NCI-H2081 (cell line): ENCODE measurements at places on chromosomes 4 and X.

GRCh38 chrX:129845616-129846190, 2.0 kb upstream of the ZDHHC9 start:
- no peak for DNase-seq

DNA sequence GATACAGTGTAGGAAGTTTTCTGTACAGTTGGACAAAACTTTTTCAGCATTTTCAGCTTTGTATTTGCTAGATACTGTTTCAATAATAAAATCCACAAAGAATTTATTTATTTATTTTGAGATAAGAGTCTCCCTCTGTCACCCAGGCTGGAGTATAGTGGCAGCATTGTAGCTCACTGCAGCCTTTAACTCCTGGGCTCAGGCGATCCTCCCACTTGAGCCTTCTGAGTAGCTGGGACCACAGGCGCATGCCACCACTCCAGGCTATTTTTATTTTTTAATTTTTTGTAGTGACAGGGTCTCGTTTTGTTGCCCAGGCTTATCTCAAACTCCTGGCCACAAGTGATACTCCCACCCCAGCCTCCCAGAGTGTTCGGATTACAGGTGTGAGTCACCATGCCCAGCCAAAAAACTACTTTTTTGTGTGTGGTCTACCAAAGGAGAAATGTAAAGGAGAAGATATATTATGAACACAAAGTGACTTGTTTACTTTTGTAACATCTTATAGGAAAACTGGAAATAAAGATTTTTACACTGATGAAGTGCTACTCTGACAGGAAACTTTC, 13.0 kb upstream of the SOWAHD start:
- no peak for DNase-seq

DNA sequence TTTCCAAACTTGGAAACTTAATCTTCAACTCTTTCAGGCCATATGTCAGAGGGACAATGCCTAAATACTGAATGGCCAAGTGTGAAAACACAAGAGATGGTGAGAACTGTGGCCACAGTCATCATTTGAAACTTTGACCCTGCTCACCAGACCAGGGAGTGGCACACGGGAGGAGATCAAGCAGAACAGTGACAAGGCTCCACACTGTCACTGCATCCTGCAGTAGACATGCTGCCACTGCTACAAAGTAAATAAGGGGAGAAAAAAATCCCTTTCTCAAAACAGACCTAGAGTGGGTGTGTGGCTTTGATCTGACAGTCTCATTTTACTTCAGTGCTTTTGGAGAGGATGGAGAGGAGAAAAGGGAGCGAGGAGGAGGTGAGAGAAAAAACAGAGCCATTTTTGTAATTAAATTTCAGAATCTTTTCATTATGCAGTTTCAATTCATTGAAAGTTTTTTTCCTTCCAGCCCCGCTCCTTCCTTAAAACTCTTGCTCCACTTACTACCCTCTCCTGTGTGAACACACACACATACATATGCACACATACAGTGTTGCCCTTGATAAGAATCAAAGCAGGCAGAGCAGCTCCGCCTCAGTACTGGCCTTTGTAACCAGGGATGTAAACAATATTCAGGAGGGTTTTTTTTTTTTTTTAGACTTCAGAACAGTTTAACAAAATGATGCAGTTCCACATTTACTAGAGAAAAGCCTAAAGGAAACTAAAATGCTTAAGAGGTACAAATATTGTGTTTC, 34.4 kb downstream of the NEXMIF start:
- DNase-seq = no peak

DNA sequence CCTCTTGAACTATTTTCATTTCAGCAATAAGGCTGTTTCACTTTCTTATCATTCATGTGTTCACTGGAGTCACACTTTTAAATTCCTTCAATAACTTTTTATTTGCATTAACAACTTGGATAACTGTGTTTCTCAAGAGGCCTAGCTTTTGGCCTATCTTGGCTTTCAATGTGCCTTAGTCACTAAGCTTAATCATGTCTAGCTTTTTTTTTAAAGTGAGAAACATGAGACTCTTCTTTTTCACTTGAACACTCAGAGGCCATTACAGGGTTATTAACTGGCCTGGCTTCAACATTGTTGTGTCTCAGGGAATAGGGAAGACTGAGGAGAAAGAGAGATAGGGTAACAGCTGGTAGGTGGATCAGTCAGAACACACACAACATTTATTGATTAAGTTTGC, 64.0 kb upstream of the VCX2 start:
- no peak for DNase-seq

DNA sequence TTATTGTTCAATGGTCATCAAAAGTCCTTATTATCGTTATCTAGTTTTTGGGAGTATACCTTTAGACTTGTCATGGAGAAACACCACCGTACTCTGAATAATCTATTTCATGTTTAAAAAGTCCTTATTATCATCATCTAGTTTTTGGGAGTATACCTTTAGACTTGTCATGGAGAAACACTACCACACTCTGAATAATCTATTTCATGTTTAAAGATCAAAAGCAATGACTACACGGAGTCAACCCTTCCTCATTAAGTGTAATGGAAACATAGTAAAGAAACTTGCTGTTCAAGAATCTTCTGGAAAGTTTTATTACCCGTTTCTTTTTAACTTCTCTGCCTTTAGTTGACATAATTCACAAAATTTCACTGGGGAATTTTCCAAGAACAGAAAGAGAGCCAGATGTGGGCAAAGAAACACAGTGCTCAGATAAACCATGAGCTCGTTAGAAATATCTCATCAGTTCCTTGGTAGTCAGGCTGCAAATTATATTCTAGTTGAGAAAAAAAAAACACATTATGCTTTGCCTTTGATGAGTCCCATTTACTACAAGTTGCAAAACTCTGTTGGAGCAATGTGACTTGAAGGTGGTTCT, 158.8 kb downstream of the AFAP1 start:
- no peak for DNase-seq
